ENCODE measurements at places on chromosomes 4 and X. TPM values are rescaled to one million over a fixed set of nuclear protein-coding genes. Genes with fewer than 3 reads are reported as not detected.

CT45A2 gene
- total RNA-seq: not detected

GTPBP6 gene
- total RNA-seq: 45.4 TPM

RAB33B gene
- total RNA-seq: 7.2 TPM

KLHL15 gene
- 7.0 TPM for total RNA-seq

C4orf36 gene
- 5.0 TPM for total RNA-seq

ITIH6 gene
- total RNA-seq: not detected

HSFX3 gene
- total RNA-seq: not detected

DNA sequence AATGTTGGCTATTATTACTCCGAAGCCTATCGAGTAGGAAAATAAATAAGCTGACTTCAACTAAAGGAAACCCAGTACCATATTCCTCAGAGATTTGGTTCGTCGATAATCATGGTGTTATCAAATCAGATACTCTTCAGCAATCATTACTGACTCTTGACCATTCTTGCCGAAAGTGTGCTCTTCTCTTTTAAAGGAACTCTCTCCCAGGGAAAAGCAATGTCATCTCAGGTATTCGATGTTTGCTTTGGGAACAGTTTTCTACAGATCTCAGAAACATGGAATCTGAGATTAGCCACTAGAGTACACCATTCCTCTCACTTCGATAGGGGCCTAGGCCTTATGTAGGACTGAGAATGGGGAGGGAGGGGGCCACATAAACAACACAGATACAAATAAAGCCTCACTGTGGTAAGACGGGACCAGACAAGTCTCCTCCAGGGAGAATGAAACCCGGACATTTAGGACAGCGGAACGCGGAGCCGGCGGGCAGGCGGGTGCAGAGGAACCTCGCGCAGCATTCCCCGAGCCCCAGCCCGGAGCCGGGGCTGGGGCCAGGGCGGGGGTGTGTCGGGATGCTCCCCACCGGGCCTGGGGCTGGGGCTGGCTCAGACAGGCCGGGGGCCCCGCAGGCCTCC lies 581 bp downstream of the DNAJB14 start:
- DNase-seq: no peak
- H3K4me1 ChIP-seq: peaks cover 64% of the 10 kb centered on the region

DNA sequence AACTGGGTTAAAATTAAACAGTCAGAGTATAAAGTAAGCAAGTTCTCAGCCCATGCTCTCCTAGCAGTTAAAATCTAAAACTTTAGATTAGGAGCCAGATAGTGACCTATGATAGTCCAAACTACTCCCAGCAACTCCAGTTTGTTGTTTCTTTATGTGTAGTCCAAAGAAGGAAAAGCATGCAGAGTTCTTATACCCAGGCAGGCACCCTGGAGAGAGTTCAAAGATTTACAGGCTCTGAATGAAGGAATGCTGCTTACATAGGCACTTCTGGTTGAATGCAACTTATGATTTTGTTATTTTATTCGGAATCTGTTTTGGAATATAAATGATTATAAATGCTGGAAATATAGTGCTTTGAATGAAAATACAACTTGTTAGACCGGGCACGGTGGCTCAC lies 67.2 kb downstream of the GPAT3 start:
- DNase-seq: no peak
- no peaks in the 10 kb centered on the region for H3K4me1 ChIP-seq
- H3K27ac ChIP-seq: no peak overlapping the region
- no peaks in the 10 kb centered on the region for H3K27me3 ChIP-seq
- no peaks in the 10 kb centered on the region for H3K36me3 ChIP-seq

DNA sequence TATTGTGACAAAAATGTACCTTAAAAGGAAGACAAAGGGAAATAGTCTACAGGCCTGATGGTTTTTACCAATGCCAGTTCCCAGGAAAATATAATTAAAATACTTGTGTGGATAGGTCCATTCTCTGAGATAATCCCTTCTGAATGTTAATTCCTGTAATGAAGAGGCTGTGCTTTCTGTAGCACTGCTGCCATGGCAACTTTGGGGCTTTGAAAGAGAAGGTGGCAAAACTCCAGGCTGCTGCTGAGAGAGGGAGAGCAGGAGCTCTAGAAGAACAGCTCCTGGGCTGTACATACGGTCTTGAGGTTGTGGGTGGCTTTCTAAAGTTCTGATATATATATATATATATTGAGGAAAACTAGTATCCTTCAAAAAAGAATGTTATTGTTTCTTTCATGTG lies 125.4 kb downstream of the PDLIM5 start:
- H3K27me3 ChIP-seq: no peaks in the 10 kb centered on the region
- DNase-seq: no peak
- H3K4me1 ChIP-seq: no peaks in the 10 kb centered on the region
- H3K36me3 ChIP-seq: no peaks in the 10 kb centered on the region
- H3K27ac ChIP-seq: no peak overlapping the region

GRCh38 chr4:157983300-157983699 lies 189.5 kb downstream of the GASK1B start:
- no peaks in the 10 kb centered on the region for H3K36me3 ChIP-seq
- no peak overlapping the region for H3K4me3 ChIP-seq
- no peaks in the 10 kb centered on the region for H3K27me3 ChIP-seq

- no peaks in the 10 kb centered on the region for H3K36me3 ChIP-seq
- no peaks in the 10 kb centered on the region for H3K4me1 ChIP-seq
- no peaks in the 10 kb centered on the region for H3K27me3 ChIP-seq
- H3K4me3 ChIP-seq: no peak overlapping the region
- no peak for DNase-seq
- no peak overlapping the region for H3K27ac ChIP-seq
Measured at GRCh38 chr4:159144112-159144694, 41.3 kb downstream of the RAPGEF2 start.

GRCh38 chrX:24566240-24566639 lies 80.9 kb downstream of the PCYT1B start:
- no peaks in the 10 kb centered on the region for H3K27me3 ChIP-seq
- no peaks in the 10 kb centered on the region for H3K4me1 ChIP-seq
- no peak overlapping the region for H3K27ac ChIP-seq

DNA sequence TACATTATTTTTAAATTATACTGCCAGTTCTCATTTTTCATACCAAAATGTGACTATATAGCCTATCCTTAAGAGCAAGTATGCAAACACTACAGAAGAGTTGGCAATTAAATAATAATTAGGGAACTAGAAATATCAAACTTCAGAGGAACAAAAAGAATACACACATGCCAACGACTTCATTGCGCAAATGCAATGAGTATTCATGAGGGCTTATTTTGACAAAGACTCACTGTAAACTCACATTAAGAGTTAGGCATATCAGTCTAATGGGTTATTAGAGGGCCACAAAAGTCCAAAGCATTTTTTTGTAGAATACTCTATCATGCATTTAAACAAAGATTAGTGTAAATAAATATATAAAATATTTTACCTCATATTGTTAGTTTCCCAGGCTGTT lies 31.6 kb downstream of the SLC10A7 start:
- H3K27ac ChIP-seq: no peak overlapping the region
- no peak overlapping the region for H3K4me3 ChIP-seq
- H3K4me1 ChIP-seq: no peaks in the 10 kb centered on the region
- no peaks in the 10 kb centered on the region for H3K27me3 ChIP-seq
- no peaks in the 10 kb centered on the region for H3K36me3 ChIP-seq
- no peak for DNase-seq

GRCh38 chrX:76428243-76429130 lies 977 bp downstream of the MAGEE1 start:
- no peaks in the 10 kb centered on the region for H3K4me1 ChIP-seq
- H3K27ac ChIP-seq: peak overlapping the region; percentile 65
- no peaks in the 10 kb centered on the region for H3K36me3 ChIP-seq
- no peaks in the 10 kb centered on the region for H3K27me3 ChIP-seq
- H3K4me3 ChIP-seq: peak overlapping the region; percentile 62

GRCh38 chr4:82667761-82668480 lies 106.1 kb upstream of the TMEM150C start:
- DNase-seq: no peak
- no peak overlapping the region for H3K4me3 ChIP-seq
- no peaks in the 10 kb centered on the region for H3K27me3 ChIP-seq
- no peaks in the 10 kb centered on the region for H3K36me3 ChIP-seq

- no peaks in the 10 kb centered on the region for H3K36me3 ChIP-seq
- H3K27ac ChIP-seq: no peak overlapping the region
- DNase-seq: no peak
- no peaks in the 10 kb centered on the region for H3K4me1 ChIP-seq
Measured at GRCh38 chr4:65096630-65097029, 573.7 kb downstream of the EPHA5 start.

DNA sequence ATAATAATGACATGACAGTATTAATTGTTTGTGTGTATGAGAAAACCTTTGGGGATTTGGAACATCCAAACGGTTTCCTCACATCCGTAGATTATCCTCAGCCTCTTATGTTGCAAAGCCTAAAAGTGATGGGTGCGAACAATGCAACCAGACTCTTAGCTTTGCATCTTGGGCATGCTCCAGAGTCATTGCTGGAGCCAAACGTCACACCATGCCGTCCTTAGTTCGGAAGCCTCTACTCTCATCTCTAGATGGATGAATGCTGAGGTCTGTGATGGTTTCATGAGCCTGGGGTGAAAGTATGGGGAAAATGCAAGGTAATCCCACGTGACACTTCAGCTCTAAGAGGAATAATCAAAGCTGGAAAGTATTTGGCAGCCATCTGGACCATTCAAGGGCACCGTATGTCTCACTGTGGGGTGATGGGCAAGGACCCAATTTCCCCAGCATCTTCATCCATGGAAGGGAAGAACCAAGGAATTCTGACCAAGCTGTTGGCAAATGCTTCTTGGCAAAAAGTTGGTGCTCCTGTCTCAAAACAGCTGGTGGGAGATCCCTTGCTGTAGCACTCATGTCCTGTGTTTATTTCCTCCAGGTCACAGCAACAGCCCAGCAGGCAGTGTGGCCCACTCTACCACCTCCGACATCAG lies 6.3 kb upstream of the RTL5 start:
- H3K27ac ChIP-seq: no peak overlapping the region
- no peak for DNase-seq
- no peaks in the 10 kb centered on the region for H3K4me1 ChIP-seq
- H3K27me3 ChIP-seq: no peaks in the 10 kb centered on the region
- no peaks in the 10 kb centered on the region for H3K36me3 ChIP-seq
- H3K4me3 ChIP-seq: no peak overlapping the region

GRCh38 chr4:93698686-93699085 lies 129.9 kb upstream of the ATOH1 start:
- H3K4me3 ChIP-seq: no peak overlapping the region
- no peak overlapping the region for H3K27ac ChIP-seq
- H3K4me1 ChIP-seq: no peaks in the 10 kb centered on the region
- no peaks in the 10 kb centered on the region for H3K36me3 ChIP-seq
- no peaks in the 10 kb centered on the region for H3K27me3 ChIP-seq

DNA sequence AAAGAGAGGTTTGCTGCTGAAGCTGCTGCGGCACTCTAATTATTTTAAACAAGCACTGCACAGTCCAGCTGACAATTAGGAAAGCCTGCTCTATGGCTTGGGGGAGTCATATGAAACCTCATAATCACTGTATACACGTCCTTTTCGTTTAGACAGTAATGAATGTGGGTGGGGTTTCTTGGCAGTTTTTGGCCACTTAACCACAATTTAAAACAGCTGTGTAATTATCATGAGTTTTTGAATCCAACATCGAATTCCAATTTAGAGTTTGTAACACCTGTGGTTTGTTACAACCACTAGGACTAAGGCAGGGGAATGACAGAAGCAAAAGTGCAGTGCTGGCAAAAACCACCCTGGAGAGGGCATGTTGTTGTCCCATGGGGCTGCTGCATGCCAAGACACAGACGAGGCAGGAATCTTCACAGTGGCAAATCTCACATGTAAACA lies 99.5 kb downstream of the CXXC4 start:
- no peak for DNase-seq
- H3K4me3 ChIP-seq: no peak overlapping the region
- no peaks in the 10 kb centered on the region for H3K4me1 ChIP-seq
- H3K36me3 ChIP-seq: no peaks in the 10 kb centered on the region
- H3K27me3 ChIP-seq: no peaks in the 10 kb centered on the region

DNA sequence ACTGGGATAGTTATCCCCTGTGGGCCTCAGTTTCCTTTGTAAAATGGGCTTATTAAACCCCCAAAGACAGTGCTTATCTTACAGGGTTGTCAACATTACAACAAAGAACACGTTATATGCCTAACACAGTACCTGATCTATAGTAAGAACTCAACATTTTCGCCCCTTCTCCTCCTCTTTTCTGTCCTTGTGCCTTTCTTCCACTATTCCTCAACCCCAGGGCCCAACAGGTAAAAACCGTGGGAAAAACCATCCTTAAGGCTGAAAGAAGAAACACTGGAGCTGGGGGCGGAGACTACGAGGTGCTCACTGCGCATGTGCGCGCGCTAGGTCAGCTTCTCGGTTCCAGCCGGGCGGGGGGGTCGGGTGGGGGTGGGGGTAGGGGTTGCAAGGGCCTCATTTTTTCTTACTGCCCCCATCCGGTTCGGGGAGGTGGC lies 426 bp upstream of the XIAP start:
- H3K27ac ChIP-seq: peak overlapping the region; percentile 98
- H3K4me1 ChIP-seq: no peaks in the 10 kb centered on the region
- DNase-seq: no peak
- peak overlapping the region; percentile 73 for H3K4me3 ChIP-seq
- no peaks in the 10 kb centered on the region for H3K36me3 ChIP-seq

- H3K4me1 ChIP-seq: peaks cover 60% of the 10 kb centered on the region
- no peaks in the 10 kb centered on the region for H3K27me3 ChIP-seq
- DNase-seq: no peak
- no peaks in the 10 kb centered on the region for H3K36me3 ChIP-seq
Measured at GRCh38 chr4:141638230-141638629, 1.8 kb downstream of the IL15 start.

- H3K4me3 ChIP-seq: no peak overlapping the region
- no peak for DNase-seq
- H3K36me3 ChIP-seq: no peaks in the 10 kb centered on the region
- H3K4me1 ChIP-seq: no peaks in the 10 kb centered on the region
- H3K27me3 ChIP-seq: no peaks in the 10 kb centered on the region
Measured at GRCh38 chr4:55884851-55885219, 31.4 kb downstream of the EXOC1 start.

GRCh38 chrX:78595901-78596502 lies 63.1 kb downstream of the RTL3 start:
- H3K4me3 ChIP-seq: no peak overlapping the region
- H3K36me3 ChIP-seq: no peaks in the 10 kb centered on the region

- no peak for DNase-seq
- no peak overlapping the region for H3K4me3 ChIP-seq
- H3K36me3 ChIP-seq: no peaks in the 10 kb centered on the region
- no peak overlapping the region for H3K27ac ChIP-seq
- H3K27me3 ChIP-seq: no peaks in the 10 kb centered on the region
Measured at GRCh38 chrX:97490656-97491055, 606.9 kb downstream of the RPA4 start.

DNA sequence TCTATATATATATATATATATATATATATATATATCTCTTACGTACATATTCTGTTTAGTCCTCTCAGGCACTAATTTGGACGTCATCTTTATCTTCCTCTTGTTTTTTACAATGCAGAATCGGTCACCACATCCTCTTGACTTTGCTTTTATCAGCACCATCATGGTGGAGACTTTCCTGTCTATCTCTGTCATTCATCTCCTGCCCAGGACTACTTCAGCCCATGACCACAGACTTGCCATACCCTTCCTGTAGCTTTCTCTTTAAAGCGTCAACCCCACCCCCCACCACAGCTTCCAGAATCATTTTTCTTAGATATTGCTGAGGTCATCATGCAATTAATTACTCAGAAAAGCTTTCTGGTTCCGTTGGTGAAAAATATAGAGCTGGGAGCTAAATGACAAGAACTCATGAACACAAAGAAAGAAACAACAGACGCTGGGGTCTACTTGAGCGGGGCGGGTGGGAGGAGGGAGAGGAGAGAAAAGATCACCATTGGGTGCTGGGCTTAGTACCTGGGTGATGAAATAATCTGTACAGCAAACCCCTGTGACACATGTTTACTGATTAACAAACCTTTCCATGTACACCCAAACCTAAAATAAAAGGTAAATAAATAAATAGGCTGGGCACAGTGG lies 30.5 kb upstream of the PRKX start:
- H3K36me3 ChIP-seq: no peaks in the 10 kb centered on the region
- DNase-seq: no peak
- no peak overlapping the region for H3K27ac ChIP-seq
- no peaks in the 10 kb centered on the region for H3K27me3 ChIP-seq

Measured in esophagus squamous epithelium (tissue), 5 donors.